ENCODE measurements at places on chromosomes 13 and 19. TPM values are rescaled to one million over a fixed set of nuclear protein-coding genes. Genes with fewer than 3 reads are reported as not detected.

- DNase-seq, result no peak
Observed at GRCh38 chr13:52428295-52428694, 22.1 kb downstream of the VPS36 start.

- no peak for DNase-seq
Observed at GRCh38 chr13:48838193-48838973, 137.3 kb upstream of the FNDC3A start.

GRCh38 chr19:50204811-50205675, 1.6 kb downstream of the MYH14 start:
- peak; percentile 57 for DNase-seq

- no peak for DNase-seq
Observed at GRCh38 chr13:101868585-101869469, 416.4 kb downstream of the ITGBL1 start.

DNA sequence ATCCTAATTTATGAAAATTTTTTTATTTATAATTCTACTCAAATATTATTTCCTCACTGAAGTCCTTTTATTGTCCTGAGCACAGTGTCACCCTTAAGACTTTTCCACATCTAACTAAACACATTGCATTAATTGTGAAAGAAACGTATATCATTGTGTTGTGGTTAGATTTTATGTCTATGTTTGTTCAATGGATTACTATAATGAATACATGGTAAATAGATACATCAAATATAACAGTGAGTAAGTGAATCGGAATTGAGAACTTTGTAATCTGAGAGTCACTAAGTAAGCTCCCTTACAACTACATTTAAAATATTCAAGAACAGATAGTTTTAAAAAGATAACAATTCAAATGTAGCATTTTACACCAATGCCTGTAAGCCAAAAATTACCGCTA, 417.6 kb upstream of the PCDH20 start:
- DNase-seq, result no peak

- DNase-seq, result no peak
Observed at GRCh38 chr19:14450168-14450874, 17.2 kb downstream of the PKN1 start.

DNA sequence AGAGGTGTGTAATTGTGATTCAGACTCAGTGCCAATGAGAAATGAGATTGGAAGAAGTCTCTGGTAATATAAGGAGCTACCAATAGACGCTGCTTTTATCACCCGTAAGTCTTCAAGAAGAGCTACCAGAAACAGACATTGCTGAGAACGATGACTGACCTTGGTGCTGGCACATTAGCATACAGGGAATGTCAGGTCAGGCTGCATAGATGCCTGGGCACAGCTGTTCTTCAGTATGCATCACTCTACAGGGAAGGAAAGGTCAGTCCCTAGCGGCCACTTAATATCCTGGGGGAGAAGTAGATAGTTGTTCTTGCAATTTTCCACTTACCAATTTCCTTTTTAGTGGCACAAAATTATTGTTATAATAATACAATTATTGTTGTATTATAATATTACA, 380.4 kb downstream of the PCDH9 start:
- DNase-seq, result no peak

GRCh38 chr19:41555748-41556147, 20.2 kb upstream of the CEACAM21 start:
- DNase-seq, result no peak

DNA sequence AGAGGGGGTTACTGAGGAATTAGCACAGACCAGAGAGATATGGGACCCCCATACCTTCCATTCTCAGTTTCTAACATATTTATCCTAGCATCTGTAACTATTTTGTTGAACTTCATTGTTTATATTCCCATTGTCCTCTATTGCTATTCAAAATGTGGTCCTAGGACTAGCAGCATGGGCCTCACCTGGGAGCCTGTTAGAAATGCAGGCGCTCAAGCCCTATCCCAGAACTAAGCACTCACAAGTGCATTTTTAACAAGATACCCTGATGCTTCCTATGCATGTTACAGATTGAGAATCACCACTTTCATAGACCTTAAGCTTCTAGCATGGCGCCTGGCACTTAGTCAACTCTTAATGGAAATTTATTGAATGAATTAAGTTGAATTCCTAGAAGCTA, 58.3 kb upstream of the TDRD3 start:
- DNase-seq, result no peak

- DNase-seq, result no peak
Observed at GRCh38 chr19:48196321-48196763, 25.9 kb downstream of the ZSWIM9 start.

DNA sequence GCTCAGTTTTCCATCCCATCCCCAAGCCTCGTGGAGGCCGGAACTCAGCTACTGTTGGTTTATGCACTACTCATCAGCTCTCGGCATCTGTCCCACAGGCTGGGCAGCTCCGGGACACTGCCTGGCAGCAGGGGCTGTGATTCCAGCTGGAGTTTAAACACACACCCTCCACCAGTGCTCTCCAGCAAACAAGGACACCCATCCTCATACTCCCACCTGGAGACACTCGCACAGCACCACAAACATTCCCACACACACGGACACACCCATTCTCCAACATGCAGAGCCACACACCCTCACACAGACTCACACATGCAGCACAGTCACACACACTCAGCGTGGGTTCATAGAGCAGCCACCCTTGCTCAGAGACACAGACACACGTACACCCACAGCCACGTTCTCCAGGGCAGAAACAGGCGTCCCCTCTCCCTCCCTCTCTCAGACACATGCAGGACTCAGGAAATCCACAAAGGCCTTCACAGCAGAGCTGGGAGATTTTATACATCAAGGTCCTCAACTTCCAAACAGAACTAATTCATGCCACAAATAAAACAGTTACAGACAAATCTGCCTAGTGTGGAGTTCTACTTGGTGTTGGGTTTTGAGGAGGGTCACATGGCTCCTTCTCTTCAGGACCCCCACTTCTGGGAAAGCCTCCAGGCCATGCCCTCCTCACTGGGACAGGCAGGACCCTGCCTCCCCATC, 785.4 kb downstream of the UQCRFS1 start:
- no peak for DNase-seq

DNA sequence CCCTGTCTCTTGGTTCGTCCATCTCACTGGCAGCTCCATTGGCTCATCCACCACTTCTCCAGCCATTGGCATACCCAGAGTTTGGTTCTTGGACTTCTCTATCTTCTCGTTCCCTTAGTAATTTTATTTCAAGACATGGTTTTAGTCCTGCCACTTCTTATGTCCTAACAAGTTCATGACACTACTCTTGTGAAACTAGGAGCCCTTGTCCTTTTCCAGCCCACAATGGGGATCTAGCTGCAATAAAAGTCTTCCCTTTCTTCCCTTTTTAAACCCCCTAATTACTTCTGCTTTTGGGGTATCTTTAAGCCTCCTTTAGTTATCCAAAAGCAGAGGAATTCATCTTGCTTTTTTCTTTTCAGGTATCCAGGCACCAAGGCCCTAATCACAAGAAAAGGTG, 2.9 kb upstream of the RCBTB2 start:
- DNase-seq, result no peak

- no peak for DNase-seq
Observed at GRCh38 chr13:35086667-35087066, 144.6 kb downstream of the NBEA start.

GRCh38 chr19:55304279-55304978, 20.6 kb downstream of the BRSK1 start:
- no peak for DNase-seq

GRCh38 chr19:39377373-39378362, 13.2 kb downstream of the PAF1 start:
- no peak for DNase-seq

DNA sequence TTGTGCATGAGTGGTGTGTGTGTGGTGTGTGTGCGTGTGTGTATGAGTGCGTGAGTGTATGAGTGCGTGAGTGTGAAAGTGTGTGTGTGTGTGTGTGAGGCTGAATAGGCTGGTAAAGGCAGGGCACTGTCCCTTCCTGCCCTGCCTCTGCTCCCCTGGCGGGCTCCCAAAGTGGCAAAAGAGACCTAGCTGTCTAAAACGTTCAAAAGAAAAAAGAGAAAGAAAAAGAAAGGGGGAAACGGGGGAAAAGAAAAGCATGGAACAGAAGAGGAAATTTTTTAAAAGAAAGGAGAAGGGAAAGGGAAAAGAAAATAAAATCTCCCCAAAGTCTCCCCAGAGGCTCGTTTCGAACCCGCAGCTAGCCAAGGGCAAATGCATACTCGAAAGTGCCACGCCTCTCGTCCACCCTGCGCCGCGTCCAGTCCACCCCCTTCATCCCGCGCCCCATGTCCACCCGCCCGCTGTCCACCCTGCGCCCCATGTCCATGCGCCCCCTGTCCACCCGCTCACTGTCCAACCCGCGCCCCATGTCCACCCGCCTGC, 37.0 kb upstream of the FLT1 start:
- no peak for DNase-seq

DNA sequence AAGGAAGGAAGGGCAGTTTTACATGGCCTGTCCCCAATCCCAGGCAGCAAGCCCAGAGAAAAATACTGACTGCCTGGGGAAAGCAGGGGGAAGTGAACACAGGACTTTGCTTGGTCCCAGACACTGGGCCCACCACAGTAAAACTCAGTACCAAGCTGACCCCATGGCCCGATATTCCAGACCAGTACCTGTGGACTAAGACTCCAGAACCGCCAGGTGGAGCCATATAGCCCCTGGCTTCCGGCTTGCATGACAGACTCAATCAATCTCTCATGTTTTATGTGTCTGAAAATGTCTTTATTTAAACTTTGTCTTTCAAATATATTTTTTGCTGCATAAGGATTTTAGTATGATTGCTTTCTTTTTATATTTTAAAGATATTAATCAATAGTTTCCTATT, 767.9 kb upstream of the SLITRK6 start:
- no peak for DNase-seq

Gene CERS1
- polyA plus RNA-seq, result 4.5 TPM

Gene OR7C1
- 0.23 TPM for polyA plus RNA-seq

Gene ZSCAN4
- 0.17 TPM for polyA plus RNA-seq

Gene AZU1
- 0.81 TPM for polyA plus RNA-seq

Gene NLRP11
- polyA plus RNA-seq, result 0.25 TPM

Gene CASP14
- polyA plus RNA-seq, result 0.05 TPM

Gene CYP4F3
- 1.4 TPM for polyA plus RNA-seq

Gene OR7D2
- 0.10 TPM for polyA plus RNA-seq

Gene COL5A3
- polyA plus RNA-seq, result 0.71 TPM

Gene ZNF98
- polyA plus RNA-seq, result 5.8 TPM

Gene PDE4C
- 0.75 TPM for polyA plus RNA-seq

Measured in left kidney (tissue), 8 donors.